ENCODE measurements at places on chromosomes 7 and 10.

DNA sequence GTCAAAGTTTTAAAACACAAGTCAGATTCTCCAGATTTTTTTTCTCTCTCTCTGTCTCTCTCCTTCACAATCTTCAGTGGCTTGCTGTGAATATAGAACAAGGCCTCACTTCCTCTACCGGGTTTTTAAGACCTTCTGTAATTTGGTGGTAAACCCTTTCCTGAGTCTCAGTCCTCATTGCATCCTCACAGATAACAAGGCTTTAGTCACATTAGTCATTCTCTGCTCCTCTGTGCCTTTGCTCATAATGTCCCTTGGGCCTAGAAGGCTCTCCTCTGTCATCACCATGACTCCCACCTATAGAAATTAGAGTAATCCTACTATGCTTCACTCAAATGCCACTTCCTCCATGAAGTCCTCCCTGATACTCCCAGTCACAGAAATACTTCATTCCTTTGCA is 172.7 kb upstream of the HPS1 start:
- no peak for DNase-seq
- peaks cover 8% of the 10 kb centered on the region for H3K4me1 ChIP-seq
- H3K4me3 ChIP-seq = no peak overlapping the region
- no peak overlapping the region for H3K27ac ChIP-seq
- H3K36me3 ChIP-seq = no peaks in the 10 kb centered on the region

DNA sequence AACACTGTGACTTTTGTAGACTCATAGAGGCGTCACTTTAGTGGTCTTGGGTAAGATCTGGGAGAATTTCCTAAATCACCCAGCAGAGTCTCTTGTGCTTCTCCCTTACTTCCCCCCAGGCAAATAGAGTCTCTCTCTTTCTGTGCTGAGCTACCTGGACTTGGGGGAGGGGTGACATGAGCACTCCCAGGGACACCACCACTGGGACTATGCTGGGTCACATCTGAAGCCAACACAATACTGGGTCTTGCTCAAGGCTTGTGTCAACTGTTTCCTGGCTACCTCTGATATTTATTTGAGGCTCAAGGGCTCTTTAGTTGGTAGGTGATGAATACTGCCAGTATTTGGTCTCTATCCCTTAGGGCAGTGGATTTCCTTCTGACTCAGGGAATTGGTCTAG is 214.6 kb upstream of the TPK1 start:
- H3K4me1 ChIP-seq = no peaks in the 10 kb centered on the region
- no peaks in the 10 kb centered on the region for H3K27me3 ChIP-seq
- no peak overlapping the region for H3K4me3 ChIP-seq
- no peaks in the 10 kb centered on the region for H3K36me3 ChIP-seq
- no peak for DNase-seq
- no peak overlapping the region for H3K27ac ChIP-seq

DNA sequence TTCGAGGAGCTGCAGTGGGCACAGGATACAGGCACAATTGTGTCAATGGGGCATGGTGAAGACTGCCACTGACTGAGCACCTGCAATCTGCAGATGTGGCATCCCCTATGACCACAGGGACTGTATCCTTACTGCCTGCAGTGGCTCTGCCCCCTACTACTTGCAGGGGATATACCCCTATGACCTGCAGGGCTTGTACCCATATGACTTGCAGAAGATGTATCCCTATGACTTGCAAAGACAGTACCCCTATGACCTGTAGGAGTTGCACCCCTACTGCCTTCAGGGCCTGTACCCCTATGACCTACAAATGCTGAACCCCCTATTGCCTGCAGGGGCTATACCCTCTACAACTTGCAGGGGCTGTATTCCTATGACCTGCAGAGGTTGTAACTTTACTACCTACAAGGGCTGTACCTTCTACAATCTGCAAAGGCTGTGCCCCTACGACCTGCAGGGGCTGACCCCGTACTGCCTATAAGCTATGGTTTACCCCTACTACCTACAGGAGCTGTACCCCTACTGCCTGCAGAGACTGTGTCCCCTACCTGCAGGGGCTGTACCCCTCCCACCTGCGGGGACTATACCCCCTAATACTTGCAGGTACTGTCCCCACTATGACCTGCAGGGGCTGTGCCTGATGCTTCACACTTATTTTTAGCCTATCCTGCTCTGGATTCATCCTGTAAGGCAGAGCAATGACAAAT is 65.9 kb upstream of the ADAM12 start:
- no peak for DNase-seq
- H3K36me3 ChIP-seq = no peaks in the 10 kb centered on the region
- H3K4me3 ChIP-seq = no peak overlapping the region
- H3K4me1 ChIP-seq = no peaks in the 10 kb centered on the region
- H3K27ac ChIP-seq = no peak overlapping the region
- H3K27me3 ChIP-seq = no peaks in the 10 kb centered on the region

DNA sequence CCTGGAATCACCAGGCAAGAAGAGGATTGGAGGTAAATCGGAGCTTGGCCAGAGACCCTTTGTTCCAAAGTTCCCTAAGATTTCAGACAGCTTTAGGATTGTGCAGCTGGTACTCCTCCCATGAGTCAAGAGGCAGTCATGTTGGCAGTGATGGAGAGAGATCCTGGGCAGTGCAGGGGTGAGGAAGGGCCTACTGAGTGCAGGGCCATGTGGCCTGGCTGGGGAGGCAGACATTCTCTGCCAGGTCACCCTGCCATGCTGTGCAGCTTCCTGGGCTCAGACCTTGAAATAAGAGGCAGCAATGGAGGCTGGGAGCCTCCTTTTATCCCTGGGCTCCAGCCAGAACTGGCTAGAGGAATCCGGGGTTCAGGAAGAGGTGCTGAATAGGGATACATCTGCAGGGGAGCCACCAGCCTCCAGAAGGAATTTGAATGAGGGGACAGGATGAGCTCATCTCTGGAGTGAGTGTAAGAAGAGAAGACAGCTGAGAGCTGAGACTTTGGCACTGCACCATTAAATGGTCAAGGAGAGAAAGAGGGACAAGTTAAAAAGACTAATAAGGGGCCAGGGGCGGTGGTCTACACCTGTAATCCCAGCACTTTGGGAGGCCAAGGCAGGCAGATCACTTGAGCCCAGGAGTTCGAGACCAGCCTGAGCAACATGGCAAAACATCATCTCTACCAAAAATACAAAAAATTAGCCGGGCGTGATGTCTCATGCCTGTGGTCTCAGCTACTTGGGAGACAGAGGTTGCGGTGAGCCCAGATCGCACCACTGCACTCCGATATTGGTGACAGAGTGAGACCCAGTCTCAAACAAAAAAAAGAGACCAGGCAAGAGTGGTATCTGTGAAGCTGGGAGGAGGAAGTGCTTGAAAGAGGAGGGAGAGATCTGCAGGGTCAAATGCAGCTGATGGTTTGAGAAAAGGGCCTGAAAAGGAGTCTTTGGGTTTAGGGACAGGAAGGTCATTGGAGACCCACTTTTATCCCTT is 12.0 kb downstream of the SFTPD start:
- no peak for DNase-seq
- peaks cover 34% of the 10 kb centered on the region for H3K27me3 ChIP-seq
- no peaks in the 10 kb centered on the region for H3K36me3 ChIP-seq
- no peak overlapping the region for H3K27ac ChIP-seq
- H3K4me1 ChIP-seq = peaks cover 4% of the 10 kb centered on the region
- H3K4me3 ChIP-seq = no peak overlapping the region

DNA sequence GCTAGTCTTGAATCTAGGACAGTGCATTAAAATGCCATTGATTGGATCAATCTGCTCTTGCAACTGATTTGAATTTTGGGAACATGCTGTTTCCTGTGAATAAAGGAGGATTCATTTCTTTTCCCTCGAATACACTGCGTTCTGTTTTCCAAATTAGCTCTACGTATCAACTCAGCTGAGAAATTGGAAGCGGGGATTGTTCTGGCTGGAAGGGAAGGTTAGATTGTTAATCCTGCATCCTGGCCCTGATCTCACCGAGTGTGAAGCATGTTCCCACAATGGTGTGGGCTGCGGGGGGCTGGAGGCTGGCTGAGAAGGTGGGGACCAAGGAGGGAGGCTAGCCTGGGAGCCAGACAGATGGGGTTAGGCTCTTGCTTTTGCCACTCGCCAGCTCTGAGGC is 17.6 kb downstream of the HTRA1 start:
- H3K27me3 ChIP-seq = peaks cover 38% of the 10 kb centered on the region
- peaks cover 7% of the 10 kb centered on the region for H3K4me1 ChIP-seq
- H3K36me3 ChIP-seq = peaks cover 1% of the 10 kb centered on the region
- H3K4me3 ChIP-seq = no peak overlapping the region

- H3K4me1 ChIP-seq = peaks cover 21% of the 10 kb centered on the region
- no peaks in the 10 kb centered on the region for H3K27me3 ChIP-seq
- H3K36me3 ChIP-seq = peaks cover 15% of the 10 kb centered on the region
- H3K4me3 ChIP-seq = no peak overlapping the region
- H3K27ac ChIP-seq = no peak overlapping the region
These were observed 23.7 kb upstream of the NUB1 start for GRCh38 chr7:151317936-151318335.

DNA sequence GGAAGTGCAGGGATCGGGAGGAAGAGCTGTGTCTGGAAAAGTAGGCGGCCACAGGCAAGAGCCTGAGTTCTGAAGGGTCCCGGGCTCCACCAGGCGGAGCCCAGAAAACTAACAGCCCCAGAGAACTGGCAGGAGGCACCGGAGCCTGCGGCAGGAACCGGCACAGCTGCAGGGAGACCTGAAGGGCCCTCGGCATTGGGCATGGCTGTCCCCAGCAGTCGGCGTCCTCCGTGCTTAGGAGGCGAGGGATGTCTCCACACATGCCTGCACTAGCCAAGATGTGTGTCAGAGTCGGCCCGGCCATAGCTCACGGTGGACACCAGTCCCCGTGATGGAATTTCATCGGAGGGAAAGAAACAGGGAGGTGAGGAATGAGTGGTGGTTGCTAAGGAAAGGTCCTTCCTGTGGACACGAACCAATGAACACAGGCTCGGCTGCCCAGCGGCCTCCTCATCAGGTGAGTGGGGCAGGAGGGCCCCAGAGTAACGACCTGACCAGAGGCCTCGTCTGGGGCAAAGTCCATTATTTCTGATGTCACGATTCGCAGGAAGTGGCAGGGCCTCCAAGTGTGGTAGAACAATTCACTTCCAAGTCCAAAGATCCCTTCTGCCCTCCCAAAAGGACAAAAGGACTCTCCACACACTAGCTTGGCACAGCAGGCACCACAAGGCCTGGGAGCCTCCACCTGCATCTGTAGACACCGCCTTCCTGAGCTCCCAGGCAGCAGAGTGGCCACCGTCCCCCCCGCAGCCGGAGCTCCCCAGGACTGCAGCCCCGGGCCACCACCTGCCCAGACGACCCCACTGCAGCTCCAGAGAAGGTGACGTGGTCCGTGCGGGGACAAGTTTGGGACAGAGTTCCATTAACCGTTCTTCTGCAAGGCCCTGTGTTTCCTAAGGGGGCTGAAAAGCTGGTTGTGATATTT is 444.2 kb downstream of the PTPRN2 start:
- no peak overlapping the region for H3K4me3 ChIP-seq
- H3K4me1 ChIP-seq = no peaks in the 10 kb centered on the region
- no peak overlapping the region for H3K27ac ChIP-seq
- no peaks in the 10 kb centered on the region for H3K36me3 ChIP-seq
- H3K27me3 ChIP-seq = no peaks in the 10 kb centered on the region
- DNase-seq = no peak

- H3K36me3 ChIP-seq = peaks cover 48% of the 10 kb centered on the region
- H3K27me3 ChIP-seq = no peaks in the 10 kb centered on the region
- no peak overlapping the region for H3K27ac ChIP-seq
These were observed 59.4 kb downstream of the SHH start for GRCh38 chr7:155752756-155753445.

DNA sequence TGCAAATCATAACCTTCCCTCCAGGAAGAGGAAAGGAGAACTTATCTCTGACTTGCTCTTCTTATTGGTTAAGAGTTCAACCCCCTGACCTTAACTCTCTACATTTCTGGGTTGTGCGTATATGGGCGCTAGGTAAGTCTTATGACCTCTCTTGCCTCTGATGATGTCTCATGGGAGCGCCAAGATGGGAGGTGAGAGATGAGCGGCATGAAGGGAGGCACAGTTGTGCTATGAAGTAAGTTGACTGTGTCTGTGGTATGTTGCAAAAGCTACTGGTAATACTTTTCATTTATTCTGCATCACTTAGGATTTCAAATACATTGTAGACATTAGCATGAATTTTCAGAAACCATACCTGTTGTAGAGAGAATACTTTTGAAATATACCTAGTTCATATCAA is 59.0 kb downstream of the EXOC6 start:
- H3K27me3 ChIP-seq = no peaks in the 10 kb centered on the region
- peaks cover 18% of the 10 kb centered on the region for H3K36me3 ChIP-seq
- no peak overlapping the region for H3K27ac ChIP-seq
- H3K4me1 ChIP-seq = peaks cover 4% of the 10 kb centered on the region
- DNase-seq = no peak
- no peak overlapping the region for H3K4me3 ChIP-seq

GRCh38 chr10:122516734-122517133 is 43.8 kb upstream of the DMBT1 start:
- H3K27me3 ChIP-seq = peaks cover 33% of the 10 kb centered on the region
- no peak for DNase-seq
- no peak overlapping the region for H3K4me3 ChIP-seq

GRCh38 chr7:1679326-1679965 is 9.4 kb downstream of the ELFN1 start:
- DNase-seq = peak; percentile 27
- H3K27ac ChIP-seq = no peak overlapping the region
- peaks cover 23% of the 10 kb centered on the region for H3K27me3 ChIP-seq
- H3K4me1 ChIP-seq = no peaks in the 10 kb centered on the region

- H3K4me3 ChIP-seq = no peak overlapping the region
- H3K36me3 ChIP-seq = no peaks in the 10 kb centered on the region
- no peak for DNase-seq
- H3K27ac ChIP-seq = no peak overlapping the region
- no peaks in the 10 kb centered on the region for H3K4me1 ChIP-seq
These were observed 161.7 kb upstream of the BMPER start for GRCh38 chr7:33743594-33743993.

DNA sequence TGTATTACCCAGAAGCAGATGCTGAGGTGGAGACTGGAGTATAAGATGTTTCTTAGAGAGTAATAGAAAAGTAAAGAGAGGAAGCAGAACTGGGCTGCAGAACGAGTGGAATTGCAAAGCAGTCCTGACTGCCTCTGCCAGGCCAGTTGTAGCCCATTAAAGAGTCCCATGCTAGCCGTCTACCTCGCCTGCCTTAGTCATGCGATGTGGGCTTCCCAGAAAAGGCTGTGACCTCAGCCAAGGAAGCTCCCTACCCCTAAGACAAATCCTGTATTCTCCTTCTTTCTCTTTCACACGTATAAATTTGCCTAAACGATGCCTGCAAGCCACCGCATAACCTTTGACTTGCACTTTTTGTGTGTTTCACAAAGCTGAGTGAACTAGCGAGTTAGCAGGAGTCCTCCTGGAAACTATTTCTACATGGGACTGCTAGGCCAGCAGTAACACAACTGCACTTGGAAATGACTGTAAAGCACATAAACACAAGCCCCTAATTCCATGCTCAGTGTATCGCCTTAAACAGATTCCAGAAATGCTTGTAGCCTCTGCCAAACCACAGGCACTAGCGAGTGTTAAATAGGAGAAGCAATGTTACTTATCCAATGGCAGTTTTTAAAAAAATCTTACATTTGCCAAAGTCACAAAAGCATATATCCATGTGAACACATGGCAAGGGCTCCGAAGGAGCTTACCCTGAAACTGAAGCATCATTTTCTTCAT is 47.4 kb upstream of the GNAI1 start:
- no peak for DNase-seq
- H3K4me1 ChIP-seq = no peaks in the 10 kb centered on the region
- no peak overlapping the region for H3K27ac ChIP-seq
- H3K36me3 ChIP-seq = no peaks in the 10 kb centered on the region
- H3K27me3 ChIP-seq = no peaks in the 10 kb centered on the region

- H3K4me3 ChIP-seq = no peak overlapping the region
- H3K27ac ChIP-seq = no peak overlapping the region
- H3K4me1 ChIP-seq = no peaks in the 10 kb centered on the region
These were observed 316.2 kb downstream of the POM121L12 start for GRCh38 chr7:53351681-53352080.

- no peak overlapping the region for H3K27ac ChIP-seq
- DNase-seq = no peak
- H3K36me3 ChIP-seq = no peaks in the 10 kb centered on the region
- no peaks in the 10 kb centered on the region for H3K27me3 ChIP-seq
- H3K4me1 ChIP-seq = no peaks in the 10 kb centered on the region
These were observed 1157.4 kb upstream of the AUTS2 start for GRCh38 chr7:68440866-68441265.

Data from activated CD8-positive, alpha-beta memory T cell treated with anti-CD3 and anti-CD28 coated beads, Interleukin-2, amount 10 ng/mL, durations not matched to agents 7 days and 5 days (primary cell).